Stimulated activated CD8-positive, alpha-beta memory T cell treated with anti-CD3 and anti-CD28 coated beads, Interleukin-4, amount 100 ng/mL, for 1 hour (primary cell): ENCODE measurements at places on chromosomes 13 and 19.

DNA sequence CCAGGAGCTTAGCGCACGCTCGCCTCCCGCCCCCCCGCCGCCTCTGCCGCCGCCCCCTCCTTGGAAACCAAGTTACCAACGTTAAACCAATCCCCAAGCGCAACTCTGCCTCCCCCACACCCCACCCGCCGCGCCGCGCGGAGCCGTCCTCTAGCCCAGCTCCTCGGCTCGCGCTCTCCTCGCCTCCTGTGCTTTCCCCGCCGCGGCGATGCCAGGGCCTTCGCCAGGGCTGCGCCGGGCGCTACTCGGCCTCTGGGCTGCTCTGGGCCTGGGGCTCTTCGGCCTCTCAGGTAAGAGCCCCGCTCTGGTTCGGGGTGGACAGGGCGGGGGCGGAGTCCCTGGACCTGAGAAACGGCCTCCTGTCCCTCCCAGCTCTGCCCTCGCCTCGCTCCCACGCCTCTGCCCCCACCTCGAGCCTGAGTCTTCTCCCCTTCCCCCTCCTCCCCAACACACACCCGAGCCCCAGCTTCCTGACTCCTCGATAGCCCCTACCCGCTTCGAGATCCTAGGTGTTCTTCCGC lies at the start of gene ICAM5:
Gene ICAM5, plus strand, starts transcription at position 117 of the 521 bp plus-strand sequence. Its CDS starts 92 bp downstream, at position 209.
- no peak for DNase-seq

GRCh38 chr13:112111239-112111857 lies 44.4 kb downstream of the SOX1 start:
- no peak for DNase-seq

GRCh38 chr13:73513751-73514150 lies 454.9 kb downstream of the KLF5 start:
- DNase-seq: no peak

DNA sequence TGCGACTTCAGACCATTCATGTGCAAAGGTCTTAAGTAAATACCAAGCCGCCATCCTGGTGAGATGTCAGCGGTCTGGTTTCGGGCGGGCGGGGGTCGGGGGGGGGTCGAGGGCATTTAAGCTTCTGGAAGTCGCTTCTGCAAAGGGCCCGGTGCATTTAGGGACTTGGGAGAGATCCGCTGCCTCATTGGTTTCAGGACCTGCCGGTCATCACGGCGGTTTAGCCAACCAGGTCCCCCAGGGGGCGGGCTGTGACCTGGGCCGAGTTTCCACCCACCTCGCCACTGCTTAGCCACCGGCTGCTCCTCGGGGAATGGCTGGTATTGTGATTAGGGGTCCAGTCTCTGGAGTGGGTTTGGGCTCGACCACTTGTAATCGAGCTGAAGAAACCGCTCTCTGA lies 7.8 kb downstream of the ANKLE1 start:
- no peak for DNase-seq

DNA sequence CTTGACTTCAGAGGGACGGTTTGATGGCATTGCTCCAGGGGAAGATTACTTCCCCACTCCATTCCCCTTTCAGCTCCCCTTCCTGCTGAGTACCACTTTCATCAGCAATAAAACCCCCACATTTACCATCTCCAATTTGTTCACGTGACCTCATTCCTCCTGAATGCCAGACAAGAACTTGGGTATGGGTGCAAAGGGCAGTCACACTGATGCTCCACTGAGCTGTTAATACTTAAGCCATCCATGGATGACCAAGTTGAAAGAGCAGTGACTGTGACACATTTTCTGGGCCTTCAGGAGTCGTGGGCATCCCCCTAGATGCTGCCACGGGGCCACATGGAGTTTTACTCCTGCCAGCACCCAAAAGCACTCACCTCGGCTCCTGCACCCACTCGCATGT lies 93.1 kb downstream of the STOML3 start:
- DNase-seq: no peak

DNA sequence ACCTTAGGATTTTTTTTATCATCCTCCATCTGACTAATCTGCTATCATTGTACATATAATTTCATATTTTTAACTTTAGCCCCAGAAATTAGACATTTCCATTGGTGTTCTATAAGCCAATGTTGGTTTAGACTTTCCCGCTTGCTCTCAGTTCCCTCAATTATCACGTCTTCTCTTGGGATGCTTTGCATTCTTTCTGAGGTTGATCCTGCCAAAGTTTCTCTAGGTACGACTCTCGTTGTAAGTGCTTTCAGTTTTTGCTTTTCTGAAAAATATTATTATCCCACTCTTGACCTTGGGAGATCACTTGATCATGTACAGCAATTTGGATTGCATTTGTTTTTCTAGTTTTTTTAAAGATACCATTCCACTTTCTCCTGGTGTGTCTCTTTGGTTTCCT lies 270.2 kb downstream of the IRS2 start:
- DNase-seq: no peak
